T-helper 9 cell (primary cell): ENCODE measurements at places on chromosomes 5 and 9.

DNA sequence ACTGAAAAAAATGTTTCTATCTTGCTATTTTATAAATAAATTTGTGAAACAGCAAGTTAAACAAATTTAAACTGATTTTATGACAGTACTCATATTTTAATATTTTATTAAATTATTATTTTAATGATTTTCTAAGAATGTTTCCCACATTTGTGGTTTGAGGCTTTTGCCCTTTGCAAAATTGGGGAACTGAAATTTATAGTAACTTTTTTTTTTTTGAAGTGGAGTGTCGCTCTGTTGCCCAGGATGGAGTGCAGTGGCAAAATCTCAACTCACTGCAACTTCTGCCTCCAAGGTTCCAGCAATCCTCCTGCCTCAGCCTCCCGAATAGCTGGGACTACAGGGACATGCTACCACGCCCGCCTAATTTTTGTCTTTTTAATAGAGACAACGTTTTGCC lies 7.2 kb upstream of the ADGRV1 start:
- DNase-seq, result no peak

- DNase-seq, result no peak
Measured at GRCh38 chr5:103918668-103919367, 356.2 kb upstream of the NUDT12 start.

DNA sequence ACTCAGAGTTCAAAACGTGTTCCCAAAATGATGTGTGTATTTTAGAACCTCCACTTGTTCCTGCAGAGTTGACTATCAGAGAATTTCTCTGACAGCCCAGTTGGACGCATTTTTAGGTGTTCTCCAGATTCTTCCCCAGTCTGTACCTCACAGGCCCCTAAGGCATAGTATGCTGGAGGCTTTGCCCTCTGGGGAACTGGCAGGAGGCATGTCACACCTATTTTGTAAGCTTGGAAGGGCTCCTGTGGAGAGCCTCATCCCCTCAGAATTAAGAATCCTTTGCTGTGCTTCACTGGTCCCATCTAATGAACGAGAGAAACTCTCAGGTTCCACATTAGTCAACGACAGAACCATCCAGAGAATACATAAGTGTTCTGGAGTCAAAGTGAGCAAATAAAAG lies 144.1 kb upstream of the SLC30A5 start:
- DNase-seq, result no peak

DNA sequence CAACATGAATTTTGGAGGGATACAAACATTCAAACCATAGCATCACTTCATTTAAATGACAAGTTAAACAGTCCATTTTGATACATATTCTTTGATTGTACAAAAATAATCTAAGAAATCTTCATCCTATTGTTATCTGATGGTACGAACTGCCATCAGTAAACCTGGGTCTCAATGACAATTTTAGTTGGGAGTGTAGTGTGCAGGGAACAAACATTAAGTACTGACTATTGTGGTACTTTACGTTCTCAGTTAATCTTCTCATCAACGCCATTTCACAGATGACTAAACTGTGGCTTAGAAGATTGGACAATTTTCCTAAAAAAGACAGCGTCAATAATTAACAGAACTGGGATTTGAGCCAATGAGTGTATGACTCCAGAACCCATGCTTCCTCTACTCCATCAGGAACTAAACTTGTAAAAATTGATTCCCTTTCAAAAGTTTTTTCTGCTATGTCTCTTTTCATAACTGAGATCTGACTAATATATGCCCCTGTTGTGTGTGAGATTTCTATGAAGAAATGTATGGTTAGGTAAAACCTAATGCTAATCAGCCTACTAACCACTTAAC lies 21.1 kb downstream of the TNPO1 start:
- no peak for DNase-seq

- no peak for DNase-seq
Measured at GRCh38 chr5:143771189-143771588, 40.8 kb upstream of the HMHB1 start.

- no peak for DNase-seq
Measured at GRCh38 chr9:15999422-16000339, 446.8 kb downstream of the CCDC171 start.

DNA sequence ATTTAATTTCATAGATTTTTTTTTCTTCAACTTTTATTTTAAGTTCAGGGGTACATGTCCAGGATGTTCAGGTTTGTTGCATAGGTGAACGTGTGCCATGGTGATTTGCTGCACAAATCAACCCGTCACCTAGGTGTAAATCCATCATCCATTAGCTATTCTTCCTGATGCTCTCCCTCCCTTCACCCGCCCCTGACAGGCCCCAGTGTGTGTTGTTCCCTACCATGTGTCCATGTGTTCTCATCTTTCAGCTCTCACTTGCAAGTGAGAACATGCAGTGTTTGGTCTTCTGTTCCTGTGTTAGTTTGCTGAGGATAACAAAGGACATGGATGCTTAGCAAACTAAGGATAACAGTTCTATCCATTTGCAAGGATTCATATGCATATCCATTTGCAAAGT lies 209.1 kb upstream of the ADCY2 start:
- no peak for DNase-seq

- no peak for DNase-seq
Measured at GRCh38 chr9:16485160-16485559, 385.3 kb downstream of the BNC2 start.

GRCh38 chr5:83058726-83059125 lies 18.5 kb downstream of the TMEM167A start:
- DNase-seq, result no peak

GRCh38 chr5:122933956-122934355 lies 88.5 kb downstream of the SNX24 start:
- DNase-seq, result no peak

- no peak for DNase-seq
Measured at GRCh38 chr9:110545705-110546104, 33.8 kb downstream of the SVEP1 start.

- DNase-seq, result no peak
Measured at GRCh38 chr5:107424491-107424890, 246.2 kb downstream of the EFNA5 start.

DNA sequence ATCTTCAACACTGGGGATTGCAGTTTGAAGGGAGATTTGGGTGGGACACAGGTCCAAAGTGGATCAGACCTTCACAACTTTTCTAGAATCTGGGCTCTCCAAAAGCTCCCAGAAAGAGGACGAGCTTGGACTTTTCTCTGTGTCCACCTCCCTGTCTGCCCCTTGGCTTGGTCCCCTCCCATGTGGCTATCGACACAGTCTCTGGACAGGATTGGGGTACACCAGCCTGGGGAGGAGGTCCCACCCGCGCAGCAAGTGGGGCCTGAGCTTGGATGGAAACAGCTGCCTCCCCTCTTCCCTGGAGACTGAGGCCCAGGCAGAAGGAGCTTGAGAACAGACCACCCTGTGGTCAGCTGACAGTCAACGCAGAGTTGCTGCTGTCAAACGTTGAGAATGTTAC lies 84.6 kb upstream of the FCN1 start:
- DNase-seq, result no peak

GRCh38 chr9:75389101-75389500 lies 300.8 kb downstream of the OSTF1 start:
- no peak for DNase-seq

- DNase-seq, result no peak
Measured at GRCh38 chr5:93649234-93649900, 66.3 kb downstream of the NR2F1 start.

GRCh38 chr9:22142671-22143070 lies 133.6 kb upstream of the CDKN2B start:
- no peak for DNase-seq
